Karpas-422 (cell line): ENCODE measurements at places on chromosomes 13 and 19. TPM values are rescaled to one million over a fixed set of nuclear protein-coding genes. Genes with fewer than 3 reads are reported as not detected.

The RPS15 gene
- total RNA-seq: 2,088 and 3,414 TPM in 2 replicates

The INTS6 gene
- 61.0 and 86.2 TPM in 2 replicates for total RNA-seq

The KIR2DL1 gene
- total RNA-seq: not detected in 2 replicates

The ZNF723 gene
- not detected in 2 replicates for total RNA-seq
